Stimulated activated CD8-positive, alpha-beta memory T cell treated with anti-CD3 and anti-CD28 coated beads, Interleukin-15, amount 100 ng/mL, for 48 hours (primary cell): ENCODE measurements at places on chromosomes 11 and 22.

DNA sequence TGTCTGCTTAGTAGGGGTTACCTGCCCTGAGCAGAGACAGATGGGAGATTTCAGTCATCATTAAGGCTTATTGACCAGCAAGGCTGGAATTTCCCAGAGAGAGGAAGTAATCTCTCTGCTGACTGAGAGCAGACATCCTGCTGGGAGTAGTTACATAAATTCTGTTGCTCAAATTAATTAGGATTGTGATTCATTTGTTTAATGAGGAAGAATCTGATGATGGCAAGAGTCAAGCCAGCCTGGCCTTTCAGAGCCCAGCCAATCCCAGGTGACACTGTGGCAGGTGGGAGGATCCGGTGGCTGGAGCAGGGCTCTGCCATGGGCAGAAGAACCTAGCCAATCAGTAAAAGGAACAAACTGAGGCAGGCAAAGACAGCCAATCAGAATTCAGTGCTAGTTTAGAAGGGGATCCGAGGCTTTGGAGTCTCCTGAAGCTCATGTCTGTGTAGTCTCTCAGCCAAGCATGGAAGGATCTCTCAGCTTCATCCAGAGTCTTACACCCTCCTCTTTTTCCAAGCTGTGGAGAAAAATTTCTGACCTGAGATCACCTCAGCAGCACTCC lies 61.2 kb upstream of the CHST1 start:
- no peak for DNase-seq

- DNase-seq: no peak
These were observed 527.9 kb upstream of the B3GAT1 start for GRCh38 chr11:134939905-134940304.

DNA sequence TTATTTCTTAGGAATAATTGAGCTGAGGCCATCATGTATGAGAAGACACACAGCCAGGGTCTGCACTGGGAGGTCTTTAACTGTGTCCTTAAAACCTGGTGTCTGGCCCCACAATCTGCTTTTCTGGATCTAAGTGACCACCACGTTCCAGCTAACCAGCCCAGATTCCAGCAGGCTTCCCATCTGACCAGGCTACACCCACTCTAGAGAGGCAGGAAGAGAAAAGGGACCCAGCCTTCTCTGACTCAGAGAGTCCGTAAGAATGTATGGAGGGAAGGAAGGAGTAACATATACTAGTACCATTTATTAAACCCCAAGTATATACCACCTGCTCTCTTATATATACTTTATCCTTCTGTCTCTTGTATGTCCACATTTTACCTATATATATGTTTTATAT lies 80.1 kb downstream of the LDLRAD3 start:
- no peak for DNase-seq

- DNase-seq: no peak
These were observed 155.3 kb downstream of the MIAT start for GRCh38 chr22:26812731-26813130.

GRCh38 chr11:74019104-74019738 lies 10.3 kb upstream of the UCP3 start:
- no peak for DNase-seq

GRCh38 chr11:2443881-2444820 lies at the start of gene TRPM5:
Gene TRPM5 (minus strand): TSS chr11:2444514. CDS start chr11:2423036, 21,478 bp downstream.
- DNase-seq: peak; percentile 41

- DNase-seq: no peak
These were observed 37.6 kb upstream of the TMEM135 start for GRCh38 chr11:86999859-87000753.

GRCh38 chr11:64492561-64492960 lies 98.5 kb upstream of the SLC22A12 start:
- DNase-seq: no peak

- no peak for DNase-seq
These were observed 213.9 kb upstream of the C11orf87 start for GRCh38 chr11:109208121-109208520.

DNA sequence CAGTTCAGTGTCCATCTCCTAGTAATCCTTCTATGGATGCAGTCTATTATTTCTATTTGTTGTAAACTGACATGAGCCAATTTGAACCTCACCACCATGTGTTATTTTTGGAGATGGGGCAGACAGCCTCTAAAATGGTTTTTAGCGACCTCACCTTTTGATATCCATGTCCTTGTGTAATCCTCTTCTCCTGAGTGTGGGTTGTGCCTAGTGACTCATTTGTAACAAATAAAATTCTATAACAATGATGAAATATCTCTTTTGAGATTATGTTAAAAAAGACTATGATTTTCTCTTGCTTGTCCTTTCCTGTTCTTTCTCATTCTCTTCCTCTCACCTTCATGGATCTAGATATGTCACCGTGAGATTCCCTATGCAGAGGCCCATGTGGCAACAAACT lies 554.6 kb upstream of the ANO3 start:
- DNase-seq: no peak

DNA sequence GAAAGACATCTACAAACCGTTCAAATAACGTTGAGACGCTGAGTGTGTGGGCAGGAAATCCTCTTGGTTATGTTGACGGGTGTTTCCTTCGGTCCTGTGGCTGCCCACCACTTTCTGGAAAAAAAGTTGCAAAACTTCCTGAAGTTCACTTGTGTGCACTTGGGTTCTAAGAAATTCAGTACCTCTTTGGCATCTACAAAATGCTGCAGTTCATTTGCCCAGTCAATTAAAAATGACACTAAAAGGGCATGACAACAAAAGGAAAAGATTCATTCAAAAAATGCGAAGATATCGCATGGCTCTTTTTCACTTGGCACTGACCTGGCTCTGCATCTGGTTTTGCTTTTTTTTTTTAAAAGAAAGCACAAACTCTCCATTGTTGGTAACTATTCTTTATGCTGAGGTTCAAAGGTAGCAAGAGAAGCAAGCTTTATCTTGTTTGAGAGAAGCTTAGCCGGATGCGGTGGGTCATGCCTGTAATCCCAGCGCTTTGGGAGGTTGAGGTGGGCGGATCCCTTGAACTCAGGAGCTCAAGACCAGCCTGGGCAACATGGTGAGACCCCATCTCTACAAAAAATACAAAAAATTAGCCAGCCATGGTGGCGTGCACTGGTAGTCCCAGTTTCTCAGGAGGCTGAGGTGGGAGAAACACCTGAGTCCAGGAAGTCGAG lies 10.6 kb upstream of the XBP1 start:
- no peak for DNase-seq
